ENCODE measurements at places on chromosomes 3 and 15.

DNA sequence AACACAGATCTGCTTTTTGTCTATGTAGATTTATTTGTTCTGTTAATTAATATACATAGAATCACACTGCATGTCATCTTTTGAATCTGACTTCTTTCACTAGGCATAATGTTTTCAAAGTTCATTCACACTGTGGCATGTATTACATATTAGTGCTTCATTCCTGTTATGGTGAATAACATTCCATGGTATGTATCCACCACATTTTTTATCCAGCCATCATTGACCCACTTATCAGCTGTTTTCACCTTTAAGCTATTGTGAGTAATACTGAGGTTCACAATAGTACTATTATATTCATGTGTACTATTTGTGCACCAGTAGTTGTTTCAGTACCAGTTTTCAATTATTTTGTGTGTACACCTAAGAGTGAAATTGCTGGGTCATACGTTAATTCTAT is 230.6 kb upstream of the CNTN3 start:
- DNase-seq, result no peak

DNA sequence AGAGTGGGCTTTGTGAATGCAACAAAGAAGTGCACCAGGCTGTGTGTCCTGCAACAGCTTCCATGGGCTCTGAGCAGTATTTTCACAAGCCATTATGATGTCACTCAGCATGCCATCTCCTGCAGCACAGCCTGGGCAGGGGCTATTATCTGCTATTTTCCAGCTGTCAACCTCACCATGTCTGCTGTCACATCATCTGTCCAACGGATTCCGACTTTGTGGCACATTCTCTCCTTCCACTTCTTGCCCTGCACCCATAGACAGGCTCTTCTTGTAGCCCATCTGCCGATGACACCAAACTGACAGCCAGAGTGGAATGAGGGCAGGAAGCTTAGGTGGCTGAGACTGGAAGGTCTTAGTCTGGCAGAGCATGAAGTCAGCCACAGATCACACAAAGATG is 691.9 kb downstream of the NTRK3 start:
- DNase-seq, result no peak

DNA sequence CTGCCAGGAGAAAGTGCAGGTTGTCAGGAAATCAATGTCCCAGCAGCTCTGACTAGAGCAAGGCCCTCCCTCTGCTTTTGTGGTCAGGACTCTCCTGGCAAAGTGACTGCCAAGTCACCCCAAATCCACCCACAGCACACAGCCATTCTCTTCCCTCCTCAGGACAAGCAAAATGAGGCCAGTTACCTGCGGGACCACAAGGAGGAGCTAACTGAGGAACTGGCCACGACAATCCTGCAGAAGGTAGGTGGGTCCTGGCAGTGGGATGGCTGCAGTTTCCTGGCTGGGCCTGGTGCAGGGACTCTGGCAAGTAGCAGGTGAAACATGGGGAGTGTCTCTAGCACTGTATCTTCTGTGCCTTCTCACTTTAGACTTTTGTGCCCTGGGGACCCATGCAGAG is 142.5 kb upstream of the EIF1B start:
- DNase-seq, result no peak

- DNase-seq, result no peak
Measured at GRCh38 chr3:56969851-56970250, 90.6 kb upstream of the SPATA12 start.

DNA sequence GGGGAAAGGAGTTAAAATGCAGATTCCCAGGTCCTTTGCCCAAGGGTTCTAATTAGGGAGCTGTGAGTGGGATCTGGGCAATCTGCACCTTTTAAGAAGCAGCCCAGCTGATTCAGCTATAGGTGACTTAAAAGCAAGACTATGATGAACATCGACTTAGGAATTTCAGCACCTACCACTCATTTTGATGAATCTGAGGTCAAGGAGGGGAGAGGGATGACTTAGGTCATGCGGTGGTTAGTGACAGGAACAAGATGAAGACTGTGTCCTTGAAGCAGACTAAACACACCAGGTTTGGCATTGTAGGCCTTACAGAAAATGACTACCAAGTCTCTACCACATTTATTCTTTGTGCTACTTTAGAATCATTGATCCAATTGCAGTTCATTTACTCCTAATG is 196.3 kb downstream of the DTWD1 start:
- DNase-seq, result no peak

DNA sequence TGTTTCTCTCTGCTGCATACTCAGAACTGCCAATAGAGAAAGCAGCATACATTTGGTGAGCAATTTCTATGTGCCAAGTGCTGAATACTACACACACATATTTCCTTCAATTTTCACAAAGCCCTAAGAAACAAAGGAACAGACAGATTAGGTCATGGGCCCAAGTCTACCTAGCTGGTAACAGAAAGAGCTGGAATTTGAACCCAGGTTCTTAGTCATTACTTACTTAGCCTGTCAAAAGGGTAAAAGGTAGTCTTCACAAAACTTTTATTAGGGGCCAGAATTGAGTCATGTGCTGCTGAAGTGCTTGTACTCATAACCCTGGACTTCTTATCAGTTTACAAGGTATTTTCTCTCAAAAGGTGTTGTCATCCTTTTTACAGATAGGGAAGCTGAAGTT is 10.4 kb upstream of the ABHD17C start:
- DNase-seq, result no peak

- DNase-seq, result no peak
Measured at GRCh38 chr3:150826466-150827282, 63.7 kb upstream of the SIAH2 start.

DNA sequence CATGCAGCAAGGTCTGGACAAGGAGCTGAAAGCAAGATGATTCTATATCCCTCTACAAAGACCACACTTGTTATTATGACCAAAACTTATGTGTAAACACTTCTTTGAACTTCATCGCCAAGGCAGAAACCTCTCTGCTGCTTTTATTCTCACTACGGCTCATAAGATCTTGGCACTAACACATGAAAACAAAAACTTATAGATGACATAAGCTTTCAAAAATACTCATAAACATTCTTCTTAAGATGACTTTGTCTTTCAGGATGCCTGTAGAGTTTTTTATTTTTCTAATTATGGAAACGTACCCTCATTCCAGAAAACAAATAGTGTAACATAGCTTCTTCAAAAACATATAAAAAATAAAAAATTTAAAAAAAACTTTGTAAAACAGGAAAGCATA is 12.5 kb upstream of the C15orf61 start:
- DNase-seq, result no peak

- DNase-seq, result no peak
Measured at GRCh38 chr3:172057059-172057458, 17.7 kb downstream of the FNDC3B start.

DNA sequence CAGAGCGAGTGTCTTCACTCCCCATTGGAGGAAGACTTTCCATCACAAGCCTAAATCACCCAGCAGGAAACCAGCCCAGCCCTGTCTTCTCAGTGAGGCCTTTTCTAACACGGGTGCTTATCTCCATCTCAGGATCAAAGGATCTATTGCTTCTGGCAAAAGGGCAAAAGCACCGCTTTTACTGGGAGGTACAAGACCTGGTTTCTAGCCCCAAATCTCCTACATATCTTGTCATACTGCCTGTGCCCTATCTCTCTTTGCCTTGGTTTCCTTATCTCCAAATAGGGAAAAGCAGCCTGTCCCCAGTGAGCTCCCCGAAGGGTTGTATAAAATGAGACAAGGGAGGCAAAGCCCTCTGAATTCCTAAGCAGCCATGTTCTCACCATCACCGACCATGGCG is 5.2 kb downstream of the GLB1 start:
- no peak for DNase-seq

- DNase-seq, result peak; percentile 51
Measured at GRCh38 chr3:56758539-56758981, 43.2 kb downstream of the ARHGEF3 start.

- DNase-seq, result peak; percentile 31
Measured at GRCh38 chr3:114122027-114122709, 56.7 kb downstream of the DRD3 start.

GRCh38 chr3:37949866-37950265 is 40.7 kb upstream of the VILL start:
- no peak for DNase-seq

DNA sequence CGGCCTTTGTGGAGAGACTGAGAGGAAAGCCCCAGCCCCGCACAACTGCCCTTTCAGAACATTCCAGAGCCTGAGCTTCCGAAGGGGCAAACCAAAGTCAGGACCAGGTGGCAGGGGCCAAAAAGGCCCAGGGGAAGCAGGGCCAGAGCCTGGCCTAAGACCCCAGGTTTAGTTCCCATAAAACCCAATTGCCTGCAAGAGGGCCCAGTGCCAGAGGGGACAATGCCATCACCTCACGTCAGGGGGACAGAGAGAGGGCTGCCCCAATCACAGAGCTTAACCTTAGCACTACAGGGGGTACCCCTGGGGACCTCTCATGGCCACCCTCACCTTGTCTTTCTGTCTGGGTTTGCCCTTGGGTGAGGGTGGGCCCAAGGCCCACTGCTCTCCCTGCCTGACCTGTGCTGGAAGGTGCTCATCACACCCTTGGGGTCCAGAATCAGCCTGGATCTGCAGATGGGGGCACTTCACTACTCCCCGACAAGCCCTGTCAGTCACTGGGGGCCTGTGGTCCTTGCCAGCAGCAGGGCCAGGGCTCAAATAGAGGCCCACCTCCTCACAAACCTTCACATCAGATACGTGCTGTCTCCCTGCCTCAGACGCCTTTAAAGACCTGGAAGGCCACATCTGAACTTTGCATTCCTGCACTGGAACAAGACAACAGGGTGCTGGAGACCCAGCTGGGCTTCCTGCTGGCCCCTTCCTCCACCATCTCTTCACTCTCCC is 3.8 kb downstream of the CALML4 start:
- DNase-seq, result no peak

DNA sequence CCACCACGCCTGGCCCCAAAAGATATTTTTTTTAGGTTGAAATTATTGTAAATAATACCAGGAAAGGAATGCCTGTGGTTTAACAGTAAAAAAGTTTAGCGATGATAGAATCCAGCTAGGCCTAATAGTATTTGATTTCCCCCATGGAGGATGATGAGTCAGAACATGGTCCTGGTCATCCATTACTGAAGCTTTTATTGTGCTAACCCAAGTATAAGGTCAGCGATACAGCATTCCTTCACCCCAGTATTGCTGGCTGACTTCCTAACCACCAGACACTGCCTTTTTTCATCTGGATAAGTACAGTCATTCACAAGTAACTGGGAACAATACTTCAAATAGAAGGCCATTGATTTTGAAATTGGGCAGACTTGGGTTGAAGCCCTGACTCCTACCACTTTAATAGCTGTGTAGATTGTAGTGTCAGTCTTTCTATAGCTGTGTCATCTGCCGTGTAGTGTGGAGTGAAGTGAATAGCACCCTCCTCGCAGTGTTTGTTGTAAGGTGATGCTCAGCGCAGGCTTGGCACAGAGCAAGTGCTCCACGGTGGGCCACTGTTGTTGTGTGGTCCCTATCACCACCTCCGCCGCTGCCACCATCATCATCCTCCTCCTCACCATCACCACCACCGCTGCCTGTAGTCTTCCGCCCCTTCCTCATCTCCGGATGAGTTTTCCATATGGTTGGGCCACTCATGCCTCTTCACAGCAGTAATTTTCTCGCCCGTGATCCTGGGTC is 436.0 kb upstream of the TPM1 start:
- peak; percentile 42 for DNase-seq

- DNase-seq, result no peak
Measured at GRCh38 chr3:193145248-193145647, 95.8 kb upstream of the PLAAT1 start.

GRCh38 chr15:79164465-79164864 is 73.9 kb upstream of the RASGRF1 start:
- no peak for DNase-seq

DNA sequence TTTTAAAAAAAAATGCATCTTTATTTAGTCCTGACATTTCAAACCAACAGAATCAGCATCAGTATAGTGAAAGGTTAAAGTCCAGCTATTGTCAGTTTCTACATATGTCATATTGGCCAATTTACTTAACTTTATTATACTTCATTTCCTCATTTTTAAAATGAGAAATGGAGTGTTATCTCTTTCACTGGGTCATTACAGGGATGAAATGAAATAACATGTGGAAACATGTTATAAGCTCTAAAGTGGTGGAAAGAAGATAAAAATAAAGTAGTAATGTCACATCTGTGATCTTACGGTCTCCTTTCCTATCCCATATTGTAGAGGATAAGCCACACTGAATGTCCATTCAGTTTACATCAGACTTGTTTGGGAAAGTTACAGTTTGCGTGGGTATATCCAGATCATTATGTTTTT is 780.1 kb downstream of the TUSC7 start:
- no peak for DNase-seq

DNA sequence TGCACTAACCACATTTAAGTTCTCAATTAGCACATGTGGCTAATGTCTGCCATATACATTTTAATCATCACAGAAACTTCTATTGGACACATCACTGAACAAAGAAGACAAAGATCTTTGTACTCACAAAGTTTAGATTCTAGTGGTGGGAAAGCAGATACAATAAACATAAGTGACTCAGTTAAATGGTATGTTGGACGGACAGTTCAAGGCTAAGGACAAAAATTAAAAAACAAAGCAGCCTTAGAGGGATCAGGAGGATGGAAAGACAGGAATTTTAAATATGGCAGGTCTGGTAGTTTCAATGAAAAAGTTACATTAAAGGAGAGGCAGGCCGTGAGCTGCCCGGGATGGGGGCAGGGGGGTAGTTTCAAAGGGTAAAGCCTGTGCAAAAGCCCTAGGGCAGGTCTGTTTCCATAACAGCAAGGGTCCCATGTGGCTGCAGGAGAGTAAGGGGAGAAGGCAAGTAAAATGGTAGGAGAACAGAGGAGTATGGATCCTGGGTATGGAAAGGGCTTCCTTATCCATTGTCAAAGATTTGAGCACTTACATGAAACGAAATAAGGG is 220.7 kb downstream of the FHIT start:
- DNase-seq, result peak; percentile 8

Data from H54 (cell line).